ENCODE measurements at places on chromosomes 4 and X.
A peak's percentile ranks its signal among the peaks of the same experiment; 100 is the strongest.

DNA sequence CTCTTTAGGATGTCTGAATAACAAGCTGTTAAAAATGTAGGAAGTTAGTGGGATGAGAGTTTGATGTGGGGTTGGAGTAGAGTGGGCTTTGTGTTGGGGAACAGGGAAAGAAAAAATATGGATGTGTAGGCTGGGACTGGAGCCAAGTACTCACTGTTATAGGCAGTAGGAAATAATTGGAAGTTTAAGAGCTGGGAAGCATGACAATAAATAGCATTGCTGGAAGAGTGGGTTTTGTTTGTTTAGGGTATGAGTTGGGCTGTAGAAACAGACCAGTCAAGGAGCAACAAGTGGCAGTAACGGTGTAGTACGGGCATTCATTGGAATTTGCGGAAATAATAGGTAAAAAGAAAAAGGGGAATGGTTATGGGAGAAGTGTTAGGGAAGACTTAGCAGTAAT is 81.6 kb downstream of the KDM6A start:
- DNase-seq: peak; percentile 55

GRCh38 chr4:94653984-94654609 is 103.7 kb upstream of the BMPR1B start:
- DNase-seq: no peak

GRCh38 chr4:113643505-113643904 is 118.0 kb downstream of the CAMK2D start:
- no peak for DNase-seq

DNA sequence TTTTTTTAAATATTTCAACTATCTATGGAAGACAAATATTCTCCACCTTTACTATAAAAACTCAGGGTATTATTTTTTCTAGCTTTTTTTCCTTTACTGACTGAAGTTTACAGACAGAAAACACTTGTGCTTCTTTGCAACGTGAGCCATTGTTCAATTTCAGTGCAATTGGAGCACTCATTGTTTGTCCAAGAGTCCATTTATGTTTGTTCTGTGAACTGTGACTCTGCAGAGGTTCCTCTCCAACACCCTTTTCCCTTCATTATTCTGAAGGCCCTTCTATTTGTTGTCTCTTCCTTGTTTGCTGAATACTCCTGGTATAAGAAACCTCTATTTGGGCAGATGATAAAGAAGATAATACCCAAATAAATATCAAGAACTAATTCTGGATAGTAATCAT is 37.4 kb downstream of the DAPP1 start:
- peak; percentile 31 for DNase-seq

- no peak for DNase-seq
Observed at GRCh38 chrX:151912780-151913179, at the start of gene MAGEA4. TSS of gene MAGEA4 (plus strand) at chrX:151912889. CDS start at chrX:151923665, 10,776 bp downstream.

- no peak for DNase-seq
Observed at GRCh38 chr4:5188130-5188529, 136.8 kb downstream of the STK32B start.

DNA sequence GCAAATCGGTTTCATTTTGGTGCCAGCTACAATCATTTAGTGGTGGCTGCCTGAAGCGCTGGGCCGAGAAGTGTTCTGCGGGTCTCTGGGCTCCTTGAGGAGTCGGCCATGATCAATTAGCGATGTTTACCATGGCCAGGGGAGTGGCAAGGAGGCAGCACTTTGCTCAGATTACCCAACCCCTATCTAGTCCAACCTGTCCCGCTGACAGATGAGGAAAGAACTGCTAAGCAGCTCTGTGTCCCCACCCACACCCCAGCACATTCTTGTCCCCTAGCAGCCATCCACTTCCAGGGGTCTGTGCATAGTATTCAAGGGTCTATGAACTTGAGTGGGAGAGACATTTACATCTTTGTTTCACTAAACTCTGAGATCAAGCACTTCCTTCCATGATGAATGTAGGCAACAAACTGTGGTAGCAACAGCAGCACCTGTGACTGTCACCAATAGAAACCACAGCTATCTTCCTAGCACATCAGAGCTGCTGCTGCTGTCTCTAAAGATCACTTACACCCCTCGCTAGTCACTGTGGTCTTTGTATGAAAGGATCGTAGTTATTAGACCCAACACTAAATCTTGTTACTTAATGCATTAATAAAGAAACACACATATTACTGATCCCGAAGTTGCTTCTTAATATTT is 331.6 kb downstream of the BCOR start:
- DNase-seq: no peak
